ENCODE measurements at places on chromosomes 7 and 10.
A peak's percentile ranks its signal among the peaks of the same experiment; 100 is the strongest.

DNA sequence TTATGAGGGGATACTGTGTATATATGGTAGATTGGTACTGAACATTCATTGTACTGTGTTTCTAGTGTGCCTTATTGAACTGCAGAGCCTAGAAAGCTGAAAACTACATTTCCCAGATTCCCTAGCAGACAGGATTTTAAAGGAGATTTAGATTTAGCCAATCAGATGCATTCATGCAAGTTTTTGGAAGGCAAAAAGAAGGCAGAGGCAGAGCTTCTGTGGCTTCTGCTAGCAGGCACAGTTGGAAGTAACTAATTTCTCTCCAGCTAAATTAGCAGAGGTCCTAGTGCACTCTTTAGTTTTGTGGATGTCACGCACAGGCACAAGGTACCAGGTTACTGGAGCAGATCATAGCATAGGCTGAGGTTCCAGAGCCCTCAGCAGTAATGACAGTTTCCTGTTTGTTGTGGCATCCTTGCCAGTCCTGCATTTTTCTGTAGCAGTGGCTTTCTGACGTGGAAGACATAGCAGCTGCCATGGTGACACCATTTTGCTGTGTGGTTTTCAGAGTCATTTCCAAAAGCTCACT is 83.7 kb upstream of the CCDC71L start:
- no peak for DNase-seq

DNA sequence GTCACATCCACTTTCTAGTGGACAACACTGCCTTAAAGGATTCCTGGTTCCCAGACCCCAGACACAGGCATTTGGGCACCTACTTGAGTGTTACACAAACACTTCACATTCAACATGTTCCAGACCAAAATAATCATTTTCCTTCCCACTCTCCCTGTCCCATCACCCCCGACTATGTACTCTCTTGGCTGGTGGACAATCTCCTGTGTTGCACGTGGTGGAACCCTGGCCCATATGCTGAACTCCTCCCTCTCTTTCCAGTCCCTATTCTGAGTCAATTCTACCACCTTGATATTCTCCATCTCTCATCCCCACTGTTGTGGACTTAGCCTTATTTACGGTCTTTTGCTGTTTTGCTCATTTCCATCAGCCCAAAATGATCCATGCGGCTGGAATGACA is 8.3 kb upstream of the SEPHS1 start:
- no peak for DNase-seq

- DNase-seq, result no peak
Observed at GRCh38 chr7:118060692-118061091, 123.3 kb upstream of the LSM8 start.

GRCh38 chr7:155811560-155811894 is 736 bp downstream of the SHH start:
- DNase-seq, result no peak

DNA sequence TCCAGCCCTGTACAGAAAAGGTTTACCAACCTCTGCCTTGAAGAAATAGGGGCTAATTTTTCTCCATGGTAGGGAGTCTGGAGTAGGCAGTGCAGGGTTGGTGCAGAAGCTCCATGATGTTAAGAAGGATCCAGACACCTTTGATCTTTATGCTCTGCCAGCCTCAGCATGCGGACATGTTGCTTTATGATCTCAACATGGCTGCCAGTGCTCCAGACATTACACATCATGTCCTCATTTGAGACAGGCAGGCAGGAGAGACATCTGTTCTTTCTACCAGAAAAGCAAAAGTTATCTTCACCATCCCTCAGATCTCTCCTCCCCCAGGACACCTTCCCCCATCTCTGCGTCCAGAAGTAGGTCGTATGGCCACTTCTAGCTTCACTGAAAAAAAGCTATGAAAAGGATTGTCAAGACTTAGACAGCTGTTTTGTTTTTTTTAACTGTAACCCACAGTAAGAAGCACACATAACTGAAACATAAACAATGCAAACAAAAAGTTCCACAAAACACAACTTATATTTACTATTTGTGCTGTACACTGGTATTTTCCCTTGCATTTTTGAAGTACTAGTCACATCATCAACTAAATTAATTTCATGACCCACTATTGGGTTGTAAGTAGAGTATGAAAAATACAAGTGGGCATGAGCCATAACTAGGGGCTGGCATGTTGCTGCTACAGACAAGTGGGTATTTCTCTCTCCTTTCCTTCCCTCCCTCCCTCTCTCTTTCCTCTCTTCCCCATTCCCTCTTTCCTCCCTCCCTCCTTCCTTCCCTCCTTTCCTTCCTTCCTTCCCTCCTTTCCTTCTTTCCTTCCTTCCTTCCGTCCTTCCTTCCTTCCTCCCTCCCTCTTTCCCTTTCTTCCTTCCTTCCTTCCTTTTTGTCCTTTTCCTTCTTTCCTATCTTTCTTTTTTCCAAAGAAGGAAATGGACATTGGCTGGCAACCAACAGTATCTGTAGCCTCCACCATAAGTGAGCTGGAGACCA is 2.6 kb upstream of the RASSF4 start:
- DNase-seq, result no peak

- peak; percentile 6 for DNase-seq
Observed at GRCh38 chr10:52437205-52437646, 123.1 kb downstream of the DKK1 start.

DNA sequence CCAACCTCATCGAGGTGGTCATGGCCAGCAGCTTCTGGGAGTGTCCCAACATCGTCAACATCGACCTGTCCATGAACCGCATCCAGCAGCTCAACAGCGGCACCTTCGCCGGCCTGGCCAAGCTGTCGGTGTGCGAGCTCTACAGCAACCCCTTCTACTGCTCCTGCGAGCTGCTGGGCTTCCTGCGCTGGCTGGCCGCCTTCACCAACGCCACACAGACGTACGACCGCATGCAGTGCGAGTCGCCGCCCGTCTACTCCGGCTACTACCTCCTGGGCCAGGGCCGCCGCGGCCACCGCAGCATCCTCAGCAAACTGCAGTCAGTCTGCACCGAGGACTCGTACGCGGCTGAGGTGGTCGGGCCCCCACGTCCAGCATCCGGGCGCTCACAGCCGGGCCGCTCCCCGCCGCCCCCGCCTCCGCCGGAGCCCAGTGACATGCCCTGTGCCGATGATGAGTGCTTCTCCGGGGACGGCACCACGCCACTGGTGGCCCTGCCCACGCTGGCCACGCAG is 75.0 kb downstream of the ELFN1 start:
- no peak for DNase-seq

- DNase-seq, result no peak
Observed at GRCh38 chr10:7397049-7398035, 13.5 kb downstream of the SFMBT2 start.

DNA sequence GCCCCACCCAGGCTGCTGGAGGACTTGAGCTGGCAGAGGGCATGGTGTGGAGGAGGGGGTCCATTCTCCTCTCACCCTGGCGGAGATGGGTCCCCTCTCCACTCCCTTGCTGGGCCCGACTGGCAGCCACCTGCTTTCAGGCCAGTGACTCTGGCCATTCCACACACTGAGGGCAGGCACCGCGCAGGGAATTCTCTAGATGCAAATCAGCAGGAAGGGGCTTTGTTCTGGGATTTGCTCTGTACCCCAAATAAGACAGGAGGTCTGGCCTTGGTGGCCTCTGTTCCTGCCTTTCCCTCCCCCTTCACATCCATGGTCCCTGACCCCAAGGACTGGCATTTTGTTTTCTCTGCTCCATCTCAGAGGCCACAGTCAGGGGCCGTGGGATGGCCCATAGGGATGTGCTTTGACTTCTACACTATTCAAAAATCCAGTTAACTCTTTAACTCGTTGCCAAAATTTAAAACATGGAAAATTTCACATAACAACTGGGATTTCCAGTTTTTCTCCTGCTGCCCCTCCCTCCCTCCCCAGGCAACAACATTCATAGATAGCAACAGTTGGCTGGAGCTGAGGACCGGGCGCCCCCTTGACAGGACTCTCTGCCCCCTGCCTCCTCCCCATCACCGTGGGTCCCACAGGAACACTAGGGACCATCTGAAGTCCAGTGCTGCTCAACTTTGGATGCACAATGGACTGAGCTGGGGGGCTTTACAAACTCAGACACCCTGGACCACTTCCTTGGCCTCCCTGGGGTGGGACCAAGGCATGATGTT is 33.9 kb downstream of the PPIF start:
- DNase-seq, result peak; percentile 4

DNA sequence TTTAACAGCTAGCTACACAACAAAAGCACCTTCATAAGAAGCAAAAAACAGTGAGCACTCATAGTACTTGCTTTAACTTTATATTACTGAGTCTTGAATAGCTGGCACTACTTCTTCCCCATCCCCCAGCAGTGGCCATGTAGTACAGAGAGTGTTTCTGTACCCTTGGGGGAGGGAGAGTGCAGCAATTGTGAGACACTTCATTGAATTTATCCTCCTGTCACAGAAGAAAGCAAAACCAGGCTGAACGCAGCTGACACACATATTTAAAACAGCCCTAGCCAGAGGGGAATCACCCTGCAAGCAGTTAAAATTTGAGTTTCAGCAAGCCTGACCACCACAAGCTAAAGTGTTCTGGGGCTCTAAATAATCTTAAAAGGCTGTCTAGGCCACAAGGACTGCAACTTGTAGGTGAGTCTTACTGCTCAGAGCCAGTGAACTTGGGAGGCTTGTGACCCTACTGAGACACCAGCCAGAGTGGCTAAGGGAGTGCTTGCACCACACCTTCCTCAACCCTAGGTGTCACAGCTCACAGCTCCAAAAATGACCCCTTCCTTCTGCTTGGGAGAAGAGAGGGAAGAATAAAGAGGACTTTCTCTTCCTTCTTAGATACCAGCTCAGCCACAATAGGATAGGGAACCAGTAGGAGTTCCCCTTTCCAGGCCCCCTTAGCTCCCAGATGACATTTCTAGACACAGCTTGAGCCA is 97.7 kb upstream of the MEOX2 start:
- no peak for DNase-seq

GRCh38 chr7:45203936-45204445 is 46.4 kb downstream of the RAMP3 start:
- DNase-seq, result peak; percentile 37

DNA sequence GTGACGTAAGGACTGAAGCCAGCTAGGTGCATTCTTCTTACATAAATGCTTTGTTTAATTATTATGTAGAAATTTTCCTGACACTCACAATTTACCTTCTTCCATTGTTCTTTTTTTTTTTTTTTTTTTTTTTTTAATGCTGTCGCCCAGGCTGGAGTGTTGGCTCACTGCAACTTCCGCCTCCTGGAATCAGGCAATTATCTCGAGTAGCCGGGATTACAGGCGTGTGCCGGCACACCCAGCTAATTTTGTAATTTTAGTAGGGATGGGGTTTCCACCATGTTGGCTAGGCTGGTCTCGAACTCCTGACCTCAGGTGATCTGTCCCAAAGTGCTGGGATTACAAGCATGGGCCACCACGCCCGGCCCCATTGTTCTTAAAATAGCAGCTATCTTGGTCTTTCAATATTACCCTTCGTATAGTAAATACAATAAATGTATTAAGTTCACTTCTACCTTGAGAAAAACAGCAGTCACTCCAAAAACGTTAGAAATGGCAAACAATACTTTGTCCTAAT is 32.1 kb downstream of the BZW2 start:
- DNase-seq, result no peak

GRCh38 chr7:111470998-111471397 is 91.3 kb downstream of the IMMP2L start:
- no peak for DNase-seq

DNA sequence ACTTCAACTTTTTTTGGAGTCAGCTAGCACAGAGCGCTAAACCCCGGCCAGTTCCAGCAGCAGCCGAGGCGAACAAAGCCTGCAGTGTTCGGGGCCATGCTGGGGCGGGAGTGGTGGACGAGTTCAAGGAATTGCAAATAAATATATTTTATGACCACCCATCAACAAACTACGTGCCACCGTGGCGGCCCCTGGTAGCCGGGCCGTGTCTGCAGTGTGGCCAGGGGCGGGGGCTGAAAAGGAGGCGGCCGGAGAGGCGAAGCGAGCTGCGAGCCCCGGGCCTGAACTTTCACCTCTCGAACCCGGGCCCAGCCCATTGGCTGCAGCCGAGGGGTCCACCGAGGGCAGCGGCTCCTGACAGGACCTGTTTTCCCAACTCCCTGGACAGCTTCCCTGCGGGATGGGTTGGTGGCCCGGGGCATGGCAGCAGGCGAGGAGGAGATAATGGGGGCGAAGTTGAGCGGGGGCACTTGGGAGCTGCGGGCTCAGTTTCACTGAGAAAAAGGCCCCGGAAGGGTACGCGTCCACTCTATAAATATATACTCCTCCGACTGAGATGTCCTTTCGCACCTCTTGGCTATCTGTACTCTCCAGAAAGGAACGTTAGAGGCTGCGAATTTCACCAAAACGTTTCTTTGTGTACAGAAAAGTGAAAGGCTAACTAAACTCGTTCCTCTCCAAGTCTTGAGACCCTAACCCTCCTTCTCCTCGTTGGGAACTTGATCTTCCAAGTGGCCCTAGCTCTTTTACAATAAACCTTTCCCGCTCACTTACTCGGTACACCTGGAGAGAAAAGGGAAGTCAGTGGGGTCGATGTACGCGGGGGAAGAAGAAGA is 164.6 kb upstream of the PPP1R3A start:
- DNase-seq, result peak; percentile 21

GRCh38 chr10:35916791-35917190 is 274.7 kb upstream of the FZD8 start:
- DNase-seq, result no peak

DNA sequence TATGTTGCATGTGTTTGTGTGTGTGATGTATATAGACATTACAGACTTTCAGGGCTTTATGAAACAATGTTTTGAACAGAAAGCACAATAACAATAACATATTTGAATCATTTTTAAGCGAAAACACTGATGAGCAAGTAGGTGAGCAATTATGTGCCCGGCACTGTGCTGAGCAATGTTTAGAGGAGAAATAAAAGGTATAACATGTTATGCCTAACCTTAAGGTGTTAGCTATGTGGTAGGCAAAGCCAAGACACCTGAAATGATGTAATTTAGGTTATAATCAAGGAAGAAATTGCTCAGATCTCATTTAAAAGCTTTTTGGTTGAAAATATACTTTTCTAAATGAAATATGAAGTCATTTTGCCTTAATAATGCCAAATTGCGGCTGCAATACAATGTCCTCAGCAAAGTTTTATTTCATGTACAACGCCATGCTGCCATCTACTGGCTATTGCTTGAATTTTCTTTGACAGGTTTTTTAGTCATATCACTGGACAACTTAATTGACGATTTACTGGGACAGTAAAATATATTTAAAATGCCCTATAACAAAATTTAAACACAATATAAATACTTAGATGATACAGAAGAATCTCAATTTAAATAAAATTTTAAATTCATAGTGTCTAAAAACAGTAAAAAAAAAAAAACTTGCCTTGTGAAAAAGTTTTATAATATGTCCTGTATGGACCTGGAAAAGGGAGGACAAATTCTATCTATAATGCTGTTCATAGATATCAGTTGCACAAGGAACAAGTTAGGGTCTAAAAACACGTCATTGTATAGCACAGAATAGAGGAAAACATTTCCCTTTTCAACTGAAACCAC is 131.1 kb upstream of the CDK1 start:
- DNase-seq, result peak; percentile 42
